ENCODE measurements at places on chromosomes 6 and 20.

DNA sequence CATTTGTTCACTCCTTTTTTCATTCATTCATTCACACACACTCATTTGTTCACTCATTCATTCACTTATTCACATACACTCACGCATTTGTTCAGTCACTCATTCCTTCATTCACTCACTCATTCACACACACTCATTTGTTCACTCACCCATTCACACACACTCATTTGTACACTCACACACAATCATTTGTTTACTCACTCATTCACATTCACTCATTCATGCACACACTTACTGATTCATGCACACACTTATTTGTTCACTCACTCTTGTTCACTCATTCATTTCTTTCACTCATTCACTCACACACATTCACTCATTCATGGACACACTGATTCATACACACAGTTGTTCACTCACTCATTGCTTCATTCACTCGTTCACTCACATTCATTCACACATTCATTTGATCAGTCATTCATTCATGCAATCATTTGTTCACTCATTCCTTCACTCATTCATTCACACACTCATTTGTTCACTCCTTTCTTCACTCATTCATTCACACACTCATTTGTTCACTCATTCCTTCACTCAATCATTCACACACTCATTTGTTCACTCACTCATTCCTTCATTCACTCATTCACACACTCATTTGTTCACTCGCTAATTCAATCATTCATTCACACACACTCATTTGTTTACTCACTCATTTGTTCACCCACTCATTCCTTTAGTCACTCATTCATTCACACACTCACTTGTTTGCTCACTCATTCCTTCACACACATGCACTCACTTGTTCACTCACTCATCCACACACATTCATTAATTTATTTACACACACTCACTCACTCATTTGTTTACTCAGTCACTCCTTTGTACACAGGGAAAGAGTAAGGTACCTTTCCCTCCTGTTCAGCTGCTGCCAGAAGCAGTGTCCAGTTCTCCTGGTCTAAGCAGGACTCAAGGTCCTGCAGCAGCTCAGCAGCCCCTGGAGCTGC is 50.7 kb upstream of the BHLHE23 start:
- no peak for DNase-seq

DNA sequence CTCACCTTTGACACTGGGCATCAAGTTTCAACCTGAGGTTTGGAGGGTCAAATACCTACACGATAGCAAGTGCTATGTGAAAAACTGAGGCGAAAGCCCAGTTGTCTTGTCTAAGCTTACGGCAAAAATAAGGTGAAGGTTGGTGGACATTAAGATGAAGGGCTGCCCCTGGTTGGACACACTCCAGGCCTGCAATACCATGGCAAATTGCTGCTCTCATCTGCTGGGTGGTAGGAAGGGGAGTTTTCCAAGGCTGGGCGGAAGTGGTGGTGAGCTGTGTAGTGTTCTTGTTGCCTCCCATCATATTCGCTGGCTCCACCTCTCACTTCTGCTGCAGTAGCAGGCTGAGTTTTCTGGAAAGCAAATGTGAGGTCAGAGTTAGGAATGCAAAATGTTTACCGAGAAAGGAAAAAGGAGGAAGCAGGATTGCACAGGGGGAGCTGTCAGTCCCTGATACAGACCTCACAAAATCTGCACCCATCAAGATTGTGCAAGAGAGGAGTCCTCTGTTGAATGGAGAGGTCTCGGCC is 33.7 kb downstream of the SCP2D1 start:
- DNase-seq = no peak

- no peak for DNase-seq
These were observed 208.6 kb downstream of the MOXD1 start for GRCh38 chr6:132192631-132193030.

- DNase-seq = no peak
These were observed at the start of gene KCNQ2 for GRCh38 chr20:63471981-63472831. Gene KCNQ2, minus strand, starts transcription at chr20:63472655. Its CDS starts 192 bp downstream, at chr20:63472463.

DNA sequence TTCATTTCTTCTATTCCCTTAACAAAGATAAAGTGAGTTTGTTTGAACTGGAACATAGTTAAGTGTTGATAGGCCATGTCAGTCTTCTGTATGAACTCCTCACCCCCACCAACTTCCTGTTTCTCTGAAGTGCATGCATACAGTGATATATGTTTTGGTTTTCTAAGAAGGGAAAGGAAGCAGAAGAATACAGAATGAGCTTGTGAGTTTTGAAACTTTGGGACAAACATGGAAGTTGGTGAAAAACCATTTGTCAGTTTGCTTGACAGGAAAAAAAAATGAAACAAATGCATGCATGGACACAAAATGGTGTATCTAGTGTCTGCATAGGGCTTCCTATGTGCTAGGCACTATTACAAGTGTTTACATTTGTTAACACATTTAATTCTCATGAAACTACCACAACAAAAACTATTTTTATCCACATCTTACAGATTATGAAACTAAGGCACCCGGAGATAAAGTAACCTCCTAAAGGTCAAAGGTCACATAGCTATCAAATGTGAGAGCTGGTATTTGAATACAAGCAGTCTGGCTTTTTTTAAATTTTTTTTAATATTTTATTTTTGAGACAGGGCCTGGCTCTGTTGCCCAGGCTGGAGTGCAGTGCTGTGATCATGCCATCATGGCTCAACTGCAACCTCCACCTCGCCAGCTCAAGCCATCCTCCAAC is 105.9 kb downstream of the ADGRB3 start:
- no peak for DNase-seq

- no peak for DNase-seq
These were observed 43.4 kb downstream of the QKI start for GRCh38 chr6:163457637-163458561.

- no peak for DNase-seq
These were observed 423.6 kb downstream of the BCKDHB start for GRCh38 chr6:80530103-80530502.

DNA sequence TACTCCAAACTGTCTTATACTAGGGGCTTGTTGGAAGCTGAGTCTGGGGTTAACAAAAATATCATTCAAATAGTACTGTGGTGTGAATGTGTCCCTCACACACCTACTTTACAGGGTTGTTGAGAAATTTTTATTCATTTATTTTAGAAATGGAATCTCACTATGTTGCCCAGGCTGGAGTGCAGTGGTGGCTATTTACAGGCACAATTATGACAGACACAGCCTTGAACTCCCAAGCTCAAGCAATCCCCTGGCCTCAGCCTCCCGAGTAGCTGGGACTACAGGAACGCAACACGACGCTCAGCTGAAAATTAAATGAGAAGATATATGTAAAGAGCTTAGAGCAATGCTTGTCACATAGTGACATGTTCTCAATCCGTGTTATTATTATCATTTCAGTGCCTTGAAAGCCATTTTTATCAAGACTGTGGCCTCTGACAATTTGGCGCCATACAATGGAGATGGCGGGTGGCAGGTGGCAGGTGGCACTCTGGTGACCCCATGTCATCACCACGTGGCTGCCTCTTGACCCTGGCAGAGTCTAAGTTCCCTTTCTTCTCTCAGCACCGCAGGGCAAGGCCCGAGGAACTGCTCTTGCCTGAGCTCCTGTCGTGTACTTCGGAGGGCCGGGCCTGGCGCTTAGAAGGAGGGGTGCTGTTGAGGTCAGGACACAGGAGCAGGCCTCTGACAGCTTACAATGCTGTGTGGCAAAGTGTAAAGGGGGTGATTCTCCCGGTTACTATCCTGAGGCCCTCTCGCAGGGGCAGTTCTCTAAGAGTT is 64.5 kb downstream of the STX11 start:
- DNase-seq = no peak

- DNase-seq = no peak
These were observed 36.9 kb upstream of the TRAF3IP2 start for GRCh38 chr6:111642463-111643158.

DNA sequence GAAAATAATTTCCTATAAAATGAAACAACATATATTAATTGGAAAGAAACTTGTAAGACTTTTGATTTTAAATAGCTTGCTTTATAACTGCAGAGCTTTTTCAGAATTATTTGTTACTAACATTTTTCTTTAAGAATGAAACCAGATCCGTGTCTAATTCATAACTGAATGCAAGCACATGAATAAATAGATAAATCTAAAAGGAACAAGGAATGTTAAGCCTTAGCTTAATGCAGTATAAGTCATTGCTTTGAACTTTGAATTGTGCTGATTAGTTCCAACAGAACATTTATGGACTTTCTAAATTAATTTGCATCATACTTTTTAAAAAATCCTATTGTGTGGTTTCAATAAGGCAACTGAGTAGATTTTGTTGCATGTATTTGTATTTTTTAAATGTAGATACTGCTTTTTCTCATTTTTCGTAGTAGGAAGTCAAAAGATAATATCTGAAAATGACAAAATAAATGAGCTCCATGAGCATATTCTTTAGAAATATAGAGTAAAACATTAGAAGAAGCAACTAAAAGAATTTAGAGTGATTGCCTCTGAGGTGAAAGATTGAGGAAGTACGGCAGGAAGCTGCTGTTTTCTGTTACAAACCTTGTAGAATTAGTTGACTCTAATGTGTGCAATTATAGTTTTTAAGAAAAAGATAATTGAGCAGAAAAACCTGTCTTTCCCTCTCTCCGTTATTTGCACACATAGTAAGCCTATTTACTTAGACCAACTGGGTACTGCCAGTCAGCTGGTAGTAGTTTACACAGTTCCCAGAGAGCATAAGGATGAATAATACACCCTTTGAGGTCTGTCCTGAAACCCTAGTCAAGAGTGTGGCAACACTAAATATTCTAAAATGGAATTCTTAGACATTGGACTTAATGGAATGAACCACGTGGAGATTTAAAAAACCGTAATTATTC is 32.6 kb upstream of the SLC35D3 start:
- no peak for DNase-seq

DNA sequence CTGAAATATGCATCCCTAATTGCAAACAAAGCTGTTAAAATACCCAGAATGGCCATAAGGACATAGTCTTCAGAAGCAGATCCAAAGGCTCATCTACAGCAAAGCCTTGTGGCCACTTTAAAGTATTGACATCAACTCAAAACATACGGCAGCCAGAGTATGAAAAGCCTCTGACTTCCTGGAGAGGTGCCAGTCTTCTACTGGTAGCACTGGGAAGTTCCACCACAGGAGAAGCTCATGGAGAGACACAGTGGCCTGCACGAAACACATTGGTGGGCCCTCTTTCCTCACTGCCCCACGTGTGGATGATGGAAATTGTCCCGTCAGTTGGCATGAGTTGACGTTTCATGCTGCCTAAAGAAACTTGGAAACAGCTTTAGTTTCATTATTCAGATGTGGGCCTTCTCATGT is 202.6 kb upstream of the HEY2 start:
- DNase-seq = no peak

GRCh38 chr6:45597424-45597823 is 219.7 kb upstream of the SUPT3H start:
- DNase-seq = no peak

- no peak for DNase-seq
These were observed 61.2 kb downstream of the IGF2R start for GRCh38 chr6:160030103-160030502.

- DNase-seq = no peak
These were observed 30.0 kb upstream of the AKIRIN2 start for GRCh38 chr6:87731818-87732661.

DNA sequence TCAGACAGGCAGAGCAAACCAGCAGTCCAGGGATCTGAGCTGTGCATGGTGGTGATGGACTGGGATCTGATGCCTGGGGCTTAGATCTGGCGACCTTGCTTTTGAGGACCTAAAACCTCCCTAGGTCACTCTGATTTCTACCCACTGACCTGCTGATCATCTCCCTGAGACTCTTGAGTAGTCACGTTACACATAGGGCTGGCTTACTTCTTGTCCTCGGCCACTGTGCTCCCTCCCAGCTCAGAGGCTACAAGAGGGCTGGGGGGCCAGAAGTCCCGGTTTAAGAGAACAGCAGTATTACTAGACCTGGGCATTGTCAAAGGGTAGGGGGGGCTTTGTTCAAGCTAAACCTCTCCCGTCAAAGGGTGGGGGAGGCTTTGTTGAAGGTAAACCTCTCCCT is 5.5 kb downstream of the DYNLT1 start:
- no peak for DNase-seq

GRCh38 chr20:7571101-7571500 is 369.2 kb downstream of the HAO1 start:
- DNase-seq = no peak

DNA sequence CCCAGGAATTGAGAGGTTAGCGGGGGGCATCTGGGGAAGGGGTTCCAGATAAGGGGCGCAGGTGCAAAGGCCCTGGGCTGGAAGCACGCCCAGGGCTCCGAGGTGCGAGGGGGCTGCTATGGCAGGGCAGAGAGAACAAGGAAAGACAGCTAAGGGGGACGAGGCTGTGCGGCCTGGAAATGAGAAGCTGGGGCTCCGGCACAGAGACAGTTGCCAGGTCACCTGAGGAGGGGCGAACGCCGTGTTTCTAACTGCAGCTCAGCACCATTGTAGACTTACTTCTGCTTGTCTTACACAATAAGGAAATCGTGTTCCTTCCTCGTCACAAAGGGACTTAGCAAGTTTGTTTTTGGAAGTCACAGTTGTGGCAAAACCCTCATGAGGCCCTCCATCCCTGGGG is 68.9 kb upstream of the TBXT start:
- no peak for DNase-seq

- no peak for DNase-seq
These were observed 24.3 kb downstream of the RBL1 start for GRCh38 chr20:37071481-37071911.

DNA sequence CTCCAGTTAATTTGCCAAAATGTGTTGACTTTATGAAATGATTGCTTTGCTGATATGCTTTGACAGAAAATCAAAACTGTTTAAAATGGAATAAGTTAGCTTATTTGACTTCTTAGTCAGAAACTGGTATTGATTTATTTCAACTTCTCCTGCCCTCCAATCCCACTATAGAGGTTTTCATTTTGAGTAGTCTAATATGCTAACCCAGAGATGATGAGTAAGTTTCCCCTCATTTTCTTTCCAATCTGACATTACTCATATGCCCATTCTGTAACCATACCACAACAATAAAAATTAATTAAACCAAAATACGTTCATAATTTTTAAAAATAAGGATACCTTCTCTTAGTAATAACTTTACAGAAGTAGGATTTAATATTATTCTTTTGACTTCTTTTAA is 78.8 kb downstream of the COL19A1 start:
- DNase-seq = no peak

DNA sequence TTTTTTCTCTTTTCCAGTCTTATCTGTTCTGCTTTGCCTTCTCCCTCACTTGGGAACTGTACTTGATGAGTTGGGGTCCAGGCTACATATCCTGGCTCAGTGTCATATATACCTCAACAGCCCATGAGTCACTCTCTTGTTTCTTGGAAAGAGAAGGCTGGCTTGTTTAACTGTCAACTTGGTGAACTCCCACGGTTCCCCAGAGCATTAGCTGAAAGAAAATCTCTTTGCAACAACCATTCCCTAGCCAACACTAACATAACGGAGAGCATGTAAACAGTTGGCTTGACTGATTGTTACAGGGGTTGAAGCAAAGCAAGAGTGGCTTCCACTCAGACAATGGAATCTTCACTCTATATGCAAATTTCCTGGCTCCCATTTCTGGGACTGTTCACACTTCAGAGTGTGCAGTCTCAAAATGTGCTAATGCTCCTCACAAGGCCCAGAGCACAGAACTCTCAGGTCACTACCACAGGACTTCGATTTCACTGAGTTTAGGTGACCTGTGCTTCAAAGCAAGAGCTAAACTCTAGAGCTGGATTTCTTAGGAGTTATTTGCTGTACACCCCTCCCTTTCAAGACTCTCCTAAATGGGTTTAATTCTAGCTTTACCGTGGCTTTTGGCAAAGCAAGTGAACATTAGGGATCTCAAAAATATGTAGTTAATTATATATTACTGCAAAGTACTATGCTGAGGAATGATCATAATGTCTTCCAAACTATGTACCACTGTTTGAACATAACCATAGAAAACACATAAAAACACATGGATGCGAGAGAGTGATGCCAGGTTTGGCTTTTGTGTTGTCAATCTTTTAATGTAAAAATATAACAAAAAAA is 609.8 kb downstream of the RFPL4B start:
- DNase-seq = no peak

Measured in activated naive CD4-positive, alpha-beta T cell (primary cell).